Stimulated activated CD8-positive, alpha-beta memory T cell treated with anti-CD3 and anti-CD28 coated beads, Interleukin-7, amount 100 ng/mL, for 4 hours (primary cell): ENCODE measurements at places on chromosomes 6 and 20.

- DNase-seq: no peak
Observed at GRCh38 chr6:163327921-163328320, 86.6 kb upstream of the QKI start.

DNA sequence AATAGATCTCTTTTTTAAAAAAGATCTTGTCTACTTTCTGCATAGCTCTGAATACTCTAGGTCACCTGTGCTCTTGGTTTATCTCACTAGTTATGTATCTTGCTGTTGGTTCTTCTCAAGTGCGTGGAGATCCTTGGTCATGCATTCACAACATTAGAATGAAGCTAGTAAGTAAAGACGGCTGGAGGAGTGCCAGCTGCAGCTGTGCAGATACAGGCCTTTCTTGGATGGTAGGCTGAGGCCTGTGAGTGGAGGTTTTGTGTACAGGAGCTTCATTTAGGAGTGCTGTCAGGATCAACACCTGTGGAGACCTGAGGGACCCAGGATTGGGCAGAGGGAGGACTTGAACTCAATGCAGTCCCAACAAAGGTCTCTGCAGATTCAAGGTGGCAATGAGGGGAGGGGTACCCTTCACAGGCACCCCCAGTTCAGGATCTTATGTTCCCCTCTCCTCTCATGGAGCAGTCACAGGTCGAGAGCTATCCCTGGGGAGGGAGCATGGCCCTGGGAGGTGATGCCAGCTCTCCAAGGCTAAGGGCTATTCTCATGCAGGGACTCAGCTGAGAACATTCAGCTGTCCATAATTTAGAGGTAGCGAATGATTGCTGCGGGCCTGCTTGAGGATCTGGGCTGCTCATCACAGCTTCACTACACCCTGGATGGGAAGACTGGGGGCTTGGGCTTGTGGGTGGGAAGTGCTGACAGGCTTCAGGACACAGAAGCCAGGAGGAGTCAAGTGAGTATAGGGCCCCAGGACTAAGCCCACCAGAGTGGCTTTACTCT, 98.9 kb upstream of the ENPP5 start:
- DNase-seq: no peak

DNA sequence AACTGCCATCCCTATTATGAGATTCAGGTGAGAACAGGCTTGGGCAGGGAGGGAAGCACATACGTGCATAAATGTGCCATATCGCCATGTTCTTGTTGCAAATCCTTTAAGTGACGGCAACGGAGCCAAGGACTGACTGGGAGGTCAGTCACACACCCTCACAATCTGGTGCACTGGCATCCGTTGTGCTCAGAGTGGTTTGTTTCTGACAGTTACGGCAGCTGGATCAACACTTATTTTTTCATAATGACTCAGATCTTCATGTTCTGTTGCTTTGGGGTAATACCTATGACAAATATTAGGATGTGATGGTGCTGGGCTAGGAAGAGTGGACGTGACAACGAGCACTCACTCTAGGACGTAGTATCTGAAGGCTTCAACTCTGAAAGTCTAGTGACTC, 56.2 kb upstream of the PREP start:
- DNase-seq: no peak

DNA sequence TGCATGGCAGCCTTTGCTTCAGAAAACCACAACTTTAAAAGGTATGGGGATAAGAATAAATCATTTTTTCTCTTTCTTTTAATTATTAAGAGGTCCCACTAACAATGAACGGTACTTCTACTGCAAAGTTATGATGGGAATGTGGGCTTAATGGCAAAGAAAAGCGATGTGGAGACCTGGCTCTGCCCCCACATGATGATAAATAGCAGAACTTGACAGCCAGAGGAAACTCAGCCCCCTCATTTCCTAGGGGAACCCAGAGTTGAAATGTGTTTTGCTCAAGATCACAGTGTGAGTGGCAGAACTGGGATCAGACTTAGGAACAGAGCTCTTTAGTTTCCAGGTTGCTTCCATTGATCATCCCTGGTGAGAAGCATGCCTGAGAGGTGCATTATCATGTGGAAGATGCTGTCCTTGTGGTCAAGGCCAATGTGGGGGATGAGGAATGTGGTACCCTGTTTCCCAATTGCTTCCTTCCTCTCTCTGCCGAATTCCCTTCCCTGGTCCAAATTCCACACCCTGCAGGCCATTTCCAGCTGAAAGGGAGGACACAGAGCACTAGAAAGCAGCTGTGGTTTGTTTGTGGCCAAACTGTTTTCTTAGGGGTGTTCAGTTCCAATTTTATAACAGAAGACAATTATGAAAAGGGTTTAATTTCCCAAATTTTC, 66.0 kb downstream of the BACH2 start:
- no peak for DNase-seq

- no peak for DNase-seq
Observed at GRCh38 chr6:45783716-45784115, 231.9 kb downstream of the CLIC5 start.

DNA sequence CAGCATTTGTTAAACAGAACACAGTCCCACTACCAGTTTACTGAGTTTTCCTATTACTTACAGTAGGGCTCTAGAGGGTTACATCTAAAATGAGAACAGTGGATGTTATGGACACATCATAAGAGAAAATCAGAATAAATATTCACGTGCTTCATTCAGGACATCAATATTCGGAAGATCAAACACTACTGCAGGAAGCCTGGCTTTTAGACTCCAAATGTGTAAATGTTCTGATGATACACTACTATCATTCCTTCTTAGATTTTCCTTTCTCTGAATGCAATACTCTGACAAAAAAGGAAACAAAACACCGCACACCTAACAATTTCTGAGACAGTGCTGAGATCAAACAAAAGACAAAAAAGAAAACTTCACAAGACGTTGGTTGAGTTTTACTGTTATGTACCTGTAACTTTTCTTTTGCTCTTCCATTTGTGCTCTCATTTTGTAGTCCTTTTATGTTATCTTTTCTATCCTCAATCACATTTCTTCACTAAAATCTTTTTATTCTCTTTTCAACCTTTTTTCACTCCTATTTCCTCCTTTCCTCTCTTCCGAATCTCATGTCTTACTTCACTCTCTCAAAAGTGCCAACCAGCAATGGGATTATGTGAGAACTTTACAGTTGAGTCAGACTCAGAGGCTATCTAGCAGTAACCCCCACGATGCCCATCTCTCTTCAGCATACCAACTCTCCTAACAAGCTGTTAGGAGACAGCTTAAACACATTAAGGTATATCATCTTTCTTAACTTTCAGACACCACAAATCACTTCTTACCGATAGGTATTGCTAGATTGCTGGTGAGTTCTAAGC, 1.7 kb downstream of the FAM184A start:
- no peak for DNase-seq

DNA sequence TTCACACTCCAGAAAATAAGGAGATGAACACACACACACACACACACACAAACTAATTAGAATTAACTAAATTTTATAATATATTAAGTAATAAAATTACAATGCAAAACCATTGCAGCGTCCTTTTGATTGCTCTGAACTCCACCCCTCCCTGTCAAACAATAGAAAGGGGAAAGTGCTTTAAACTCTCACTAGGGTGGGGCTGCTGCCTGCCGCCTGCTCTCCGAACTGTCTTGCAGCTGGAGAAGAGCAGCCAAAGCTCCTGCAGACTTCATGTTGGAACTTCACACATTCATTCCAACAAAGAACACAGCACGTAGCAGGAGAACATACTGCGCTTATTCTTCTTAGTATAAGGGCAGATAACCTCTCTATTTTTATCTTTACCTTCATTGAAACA, 83.2 kb downstream of the GCLC start:
- no peak for DNase-seq

- DNase-seq: no peak
Observed at GRCh38 chr6:4153514-4153985, 18.2 kb upstream of the ECI2 start.

DNA sequence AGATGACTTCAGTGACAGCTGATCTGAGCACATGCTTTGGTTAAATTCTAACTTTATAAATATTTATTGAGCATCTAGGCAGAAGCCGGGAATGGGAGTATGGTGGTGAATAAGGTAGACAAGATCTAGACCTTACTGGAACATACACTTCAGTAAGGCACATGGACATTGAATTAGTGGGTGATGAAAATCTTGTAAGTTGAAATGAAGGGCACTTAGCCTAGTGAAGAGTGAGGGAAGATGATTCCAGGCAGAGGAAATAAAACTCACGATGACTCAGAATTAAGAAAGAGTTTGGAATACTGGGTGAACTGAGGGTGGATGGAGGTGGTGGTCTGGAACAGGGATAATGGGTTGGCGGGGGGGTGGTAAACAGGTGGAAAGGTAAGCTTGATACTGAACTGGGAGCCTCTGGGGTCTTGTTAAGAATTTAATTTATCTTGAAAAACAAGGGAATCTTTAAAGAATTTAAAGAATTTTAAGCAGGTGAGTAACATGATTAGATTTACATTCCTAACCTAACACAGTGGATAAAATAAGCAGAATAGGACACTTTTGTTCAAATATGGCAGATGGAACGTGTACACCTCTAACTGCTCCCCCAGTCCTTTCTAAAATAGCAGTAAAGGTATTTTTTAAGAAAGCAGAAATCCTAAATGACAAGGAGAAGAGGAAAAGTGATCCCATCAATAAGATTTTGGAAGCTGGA, 75.2 kb upstream of the ARHGAP18 start:
- DNase-seq: no peak

GRCh38 chr6:66238851-66239250, 531.8 kb upstream of the EYS start:
- no peak for DNase-seq

DNA sequence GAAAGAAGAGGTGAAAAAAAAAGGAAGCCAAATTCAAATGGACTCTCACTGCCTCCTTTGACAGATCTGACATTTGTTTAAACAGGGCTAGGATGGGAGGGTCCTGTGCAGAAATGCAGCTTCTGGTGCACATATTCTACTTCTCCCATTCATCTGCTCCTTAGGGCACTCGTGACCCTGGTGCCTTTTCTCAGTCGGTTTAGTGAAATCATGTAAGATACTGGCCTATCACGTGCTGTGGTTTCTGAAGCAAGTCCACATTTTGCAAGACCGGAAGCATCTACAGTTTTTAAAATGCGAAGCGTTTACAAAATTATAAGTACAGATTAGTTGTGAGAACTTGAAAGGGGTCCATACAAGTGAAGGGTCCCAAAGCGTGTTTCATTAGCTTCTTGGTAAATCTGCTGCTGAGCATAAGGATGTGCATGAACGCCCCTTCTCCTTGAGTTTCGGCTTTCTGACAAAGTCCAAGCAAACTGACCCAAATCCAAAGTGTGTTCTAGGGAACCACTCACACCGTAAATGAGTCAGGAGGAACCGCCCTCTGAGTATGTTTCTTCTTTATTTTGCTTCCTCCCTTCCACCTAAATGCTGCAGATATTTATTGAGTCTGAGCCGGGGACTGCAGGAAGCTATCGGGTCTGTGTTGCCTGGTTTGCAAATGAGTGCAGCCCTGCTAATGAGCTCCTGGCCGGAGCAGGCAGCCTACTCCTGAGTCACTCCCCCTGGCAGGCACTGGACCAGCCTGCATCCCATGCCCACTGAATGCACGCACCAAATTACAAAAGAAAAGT, 323.8 kb upstream of the JARID2 start:
- no peak for DNase-seq

GRCh38 chr6:139539852-139540251, 165.4 kb upstream of the CITED2 start:
- DNase-seq: no peak

- no peak for DNase-seq
Observed at GRCh38 chr6:63321821-63322220, 2.0 kb upstream of the LGSN start.

GRCh38 chr6:10073341-10073740, 341.5 kb downstream of the TFAP2A start:
- no peak for DNase-seq

DNA sequence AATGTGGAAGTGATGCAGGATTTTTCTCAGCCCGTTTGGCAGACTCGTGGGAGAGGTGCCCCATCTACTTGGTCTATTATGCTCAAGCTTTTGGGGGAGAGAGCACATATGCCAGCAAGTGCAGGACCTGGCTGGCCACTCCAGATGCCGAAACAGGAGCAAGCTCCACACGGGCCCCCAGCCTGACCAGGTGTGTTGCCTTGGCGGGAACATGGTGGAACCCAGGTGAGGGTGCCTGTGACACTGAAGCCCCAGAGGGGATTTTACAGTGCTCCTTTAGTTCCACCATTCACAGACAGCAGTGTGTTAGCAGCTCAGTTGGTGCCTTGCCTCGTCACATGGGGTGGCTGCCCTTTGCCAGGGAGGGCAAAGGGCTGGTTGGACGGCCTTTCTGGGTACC, 798.9 kb downstream of the EYS start:
- DNase-seq: no peak

DNA sequence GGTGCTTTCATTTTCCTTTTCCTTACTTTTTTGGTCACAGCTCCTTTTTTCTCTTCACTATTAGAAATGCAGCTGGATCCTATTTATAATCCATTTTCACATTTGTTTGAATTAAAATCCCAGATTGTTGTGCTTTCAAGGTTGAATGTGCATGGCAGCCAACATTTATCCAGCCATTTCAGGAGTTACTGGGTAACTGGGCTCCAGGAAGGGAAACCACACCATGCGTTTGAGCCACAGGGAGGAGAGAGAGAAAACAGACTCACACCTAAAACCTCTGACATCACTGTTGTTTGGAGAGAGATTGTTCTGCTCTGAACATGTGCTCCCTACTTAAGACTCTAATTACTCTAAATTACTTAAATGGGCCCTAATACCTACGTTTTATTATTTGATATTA, 173.4 kb downstream of the BMP2 start:
- no peak for DNase-seq

DNA sequence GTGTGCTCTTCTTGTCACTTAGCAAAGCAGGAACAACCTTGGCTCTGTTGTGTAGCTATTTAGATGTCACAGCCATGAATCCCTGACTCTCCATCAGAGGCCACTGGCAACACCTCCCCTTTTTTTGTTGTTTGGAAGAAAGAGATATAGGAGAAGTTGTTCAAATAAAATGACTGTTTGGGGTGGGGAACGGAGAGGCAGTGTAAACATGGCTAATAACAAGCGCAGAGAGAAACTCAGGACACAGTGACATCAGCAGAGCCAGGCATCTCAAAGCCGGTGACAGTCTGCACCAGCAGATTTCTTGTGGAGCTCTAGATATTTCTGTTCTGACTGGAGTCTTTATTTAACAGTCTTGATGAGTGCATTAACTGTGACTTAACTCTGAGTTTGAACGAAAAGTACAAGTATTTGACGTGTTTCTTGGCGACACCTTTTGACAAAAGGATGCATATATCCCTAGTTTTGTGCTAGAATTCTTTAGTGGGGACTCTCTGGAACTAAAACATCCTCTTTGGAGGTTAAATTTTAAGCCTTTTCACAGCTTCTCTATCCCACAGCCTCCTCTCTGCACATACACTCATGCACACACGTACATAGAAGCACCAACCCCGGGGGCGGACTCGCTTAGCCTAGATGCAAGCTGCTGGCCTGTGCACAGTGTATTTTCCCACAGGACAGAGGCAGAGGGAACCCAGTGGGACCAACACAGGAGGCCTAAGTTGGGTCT, 53.8 kb downstream of the ADAT2 start:
- no peak for DNase-seq

GRCh38 chr6:15675536-15676220, 12.8 kb upstream of the DTNBP1 start:
- DNase-seq: no peak

GRCh38 chr6:10904015-10904414, 17.2 kb downstream of the SYCP2L start:
- DNase-seq: no peak

- no peak for DNase-seq
Observed at GRCh38 chr6:111980143-111980542, 73.8 kb upstream of the CCN6 start.
